GM23248 (cell line): ENCODE measurements at places on chromosomes 1 and 21.

DNA sequence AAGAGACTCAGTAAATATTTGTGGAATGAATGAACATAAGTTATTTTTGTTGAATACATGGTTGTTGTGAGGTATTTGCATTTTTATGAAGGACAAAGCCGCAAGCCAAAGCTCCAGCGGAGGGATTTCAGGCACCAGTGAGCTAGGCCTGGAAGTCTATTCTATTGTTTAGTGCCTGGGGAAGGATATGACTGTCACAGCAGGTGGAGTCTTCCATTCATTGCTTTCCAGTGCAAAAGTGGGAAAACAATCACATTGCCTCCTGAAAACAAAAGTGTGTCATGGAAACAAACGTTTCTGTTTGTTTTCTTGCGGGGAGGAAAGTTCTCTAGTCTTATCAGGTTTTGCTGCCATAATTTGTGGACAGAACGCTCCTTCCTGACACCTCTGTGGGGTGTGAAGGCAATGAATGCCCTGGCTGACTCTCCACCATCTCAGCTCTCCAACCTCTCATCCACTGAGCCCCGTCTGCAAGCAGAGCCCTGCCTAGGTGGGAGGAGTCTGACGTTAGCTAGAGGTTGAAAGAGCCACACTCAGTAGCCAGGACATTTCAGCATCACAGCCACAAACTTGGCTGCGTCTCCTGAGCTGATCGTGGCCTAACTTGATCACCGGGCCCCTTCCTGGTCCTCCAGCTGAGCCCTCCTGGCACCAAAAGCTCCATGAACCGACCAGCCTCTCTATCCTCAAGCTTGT, 739.1 kb downstream of the MATN1 start:
- H3K4me1 ChIP-seq: no peaks in the 10 kb centered on the region
- H3K36me3 ChIP-seq: no peaks in the 10 kb centered on the region
- no peak overlapping the region for H3K4me3 ChIP-seq
- no peak for DNase-seq

GRCh38 chr1:19688041-19688842, 23.6 kb downstream of the HTR6 start:
- H3K27ac ChIP-seq: no peak overlapping the region
- H3K36me3 ChIP-seq: no peaks in the 10 kb centered on the region
- DNase-seq: no peak
- H3K4me1 ChIP-seq: no peaks in the 10 kb centered on the region

GRCh38 chr1:100217834-100218233, 31.8 kb downstream of the DBT start:
- H3K4me1 ChIP-seq: no peaks in the 10 kb centered on the region
- H3K4me3 ChIP-seq: no peak overlapping the region
- DNase-seq: no peak
- peaks cover 30% of the 10 kb centered on the region for H3K36me3 ChIP-seq

- H3K4me1 ChIP-seq: no peaks in the 10 kb centered on the region
- H3K4me3 ChIP-seq: no peak overlapping the region
- H3K36me3 ChIP-seq: 0 out of 2 replicates have a peak, but pooled peaks cover 6% of the 10 kb centered on the region
Measured at GRCh38 chr1:43885279-43885801, 48.3 kb upstream of the ARTN start.

- peaks cover 24% of the 10 kb centered on the region for H3K4me1 ChIP-seq
- H3K27ac ChIP-seq: peak overlapping the region; percentile 65; the same call in 1 of the 2 replicates
- H3K27me3 ChIP-seq: no peaks in the 10 kb centered on the region
- no peaks in the 10 kb centered on the region for H3K36me3 ChIP-seq
- peak overlapping the region; percentile 84 for H3K4me3 ChIP-seq
- no peak for DNase-seq
Measured at GRCh38 chr1:164562061-164562460, 3.1 kb downstream of the PBX1 start.

- no peaks in the 10 kb centered on the region for H3K4me1 ChIP-seq
- H3K27me3 ChIP-seq: no peaks in the 10 kb centered on the region
- H3K4me3 ChIP-seq: no peak overlapping the region
- no peak for DNase-seq
Measured at GRCh38 chr1:85188530-85188929, 12.3 kb downstream of the SYDE2 start.

GRCh38 chr1:78304761-78305160, 186.0 kb upstream of the PTGFR start:
- no peaks in the 10 kb centered on the region for H3K27me3 ChIP-seq
- H3K4me1 ChIP-seq: peaks cover 18% of the 10 kb centered on the region
- DNase-seq: no peak

DNA sequence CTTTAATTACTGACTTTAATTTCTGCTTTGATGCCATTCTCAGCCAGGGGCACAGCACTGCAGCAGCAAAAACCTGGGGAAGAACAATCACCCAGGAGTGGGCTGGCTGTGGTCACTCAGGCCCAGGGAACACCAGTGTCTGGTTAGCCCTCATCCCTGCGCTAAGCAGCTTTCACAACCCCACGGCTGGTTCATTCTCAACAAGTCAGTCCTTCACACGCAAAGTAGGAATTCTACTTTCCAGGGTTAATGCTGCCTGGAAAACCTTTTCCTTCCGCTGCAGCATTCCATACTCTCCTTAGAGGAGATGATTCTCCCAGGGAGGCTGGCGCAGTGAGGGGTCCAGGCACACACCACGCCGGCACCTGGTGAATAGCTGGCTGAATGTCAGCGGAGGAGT, 24.3 kb upstream of the KCNE1 start:
- no peak overlapping the region for H3K27ac ChIP-seq
- DNase-seq: no peak
- no peaks in the 10 kb centered on the region for H3K27me3 ChIP-seq
- H3K4me3 ChIP-seq: no peak overlapping the region
- H3K4me1 ChIP-seq: peaks cover 33% of the 10 kb centered on the region

- no peaks in the 10 kb centered on the region for H3K36me3 ChIP-seq
- no peak overlapping the region for H3K27ac ChIP-seq
- no peaks in the 10 kb centered on the region for H3K27me3 ChIP-seq
Measured at GRCh38 chr1:192131914-192132313, 26.3 kb upstream of the RGS18 start.

DNA sequence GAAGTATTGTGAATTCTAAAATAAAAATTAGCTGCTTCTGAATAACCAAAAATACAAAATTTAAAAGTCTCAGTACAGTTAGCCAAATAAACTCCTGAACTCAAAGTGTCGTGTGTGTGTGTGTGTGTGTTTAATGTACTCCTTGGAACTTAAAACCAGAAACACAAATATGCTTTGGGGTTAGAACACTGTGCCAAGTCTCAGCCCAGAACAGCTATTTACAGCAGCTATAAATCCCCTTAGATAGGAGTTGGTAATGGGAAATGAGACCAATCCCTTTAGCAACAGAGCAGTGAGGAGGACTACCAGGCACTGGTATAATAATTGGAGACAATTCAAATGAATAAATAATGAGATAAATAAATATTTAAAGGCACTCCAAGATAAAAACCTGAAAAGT, 83.1 kb downstream of the PATJ start:
- no peak for DNase-seq
- H3K4me1 ChIP-seq: no peaks in the 10 kb centered on the region
- H3K4me3 ChIP-seq: no peak overlapping the region
- no peaks in the 10 kb centered on the region for H3K27me3 ChIP-seq
- H3K36me3 ChIP-seq: no peaks in the 10 kb centered on the region

- no peak overlapping the region for H3K4me3 ChIP-seq
Measured at GRCh38 chr1:176919386-176920378, 244.8 kb downstream of the ASTN1 start.

- no peaks in the 10 kb centered on the region for H3K36me3 ChIP-seq
- no peaks in the 10 kb centered on the region for H3K27me3 ChIP-seq
Measured at GRCh38 chr1:52240592-52241210, 98.8 kb downstream of the ZFYVE9 start.

DNA sequence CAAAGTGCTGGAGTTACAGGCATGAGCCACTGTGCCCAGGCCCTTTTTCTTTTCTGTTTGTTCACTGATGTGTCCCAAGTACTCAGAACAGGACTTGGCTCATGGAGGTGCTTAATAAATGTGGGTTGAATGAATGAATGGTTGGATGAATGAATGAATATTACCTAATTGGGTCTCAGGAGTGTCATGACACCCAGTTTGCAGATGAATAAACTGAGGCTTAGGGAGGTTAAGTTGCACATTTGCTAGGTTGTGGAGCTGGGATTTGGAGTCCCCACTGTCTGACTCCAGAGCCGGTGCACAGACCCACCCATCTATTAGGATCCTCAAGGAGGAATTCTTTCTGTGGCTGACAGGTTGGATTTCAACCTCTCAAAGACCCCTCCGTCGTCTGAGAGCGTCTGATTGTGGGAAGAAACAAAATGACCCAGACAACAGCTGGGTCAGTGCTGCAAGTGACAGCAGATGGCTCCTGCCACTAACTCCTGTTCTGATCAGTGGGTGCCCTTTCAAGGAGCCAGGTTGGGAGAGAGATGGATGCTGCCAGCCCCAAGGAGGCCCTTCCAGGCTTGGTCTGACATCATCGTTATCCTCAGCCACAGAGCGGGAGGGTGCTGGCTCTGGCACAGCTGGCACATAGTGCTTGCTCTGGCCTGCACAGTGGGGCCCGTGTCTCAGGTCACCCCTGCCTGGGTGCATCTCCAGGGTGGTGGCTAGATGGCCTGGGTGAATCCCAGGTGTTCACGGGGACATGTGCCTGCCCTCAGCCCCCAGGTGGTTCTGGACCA, 24.2 kb downstream of the ARHGEF10L start:
- peaks cover 41% of the 10 kb centered on the region for H3K4me1 ChIP-seq
- H3K27ac ChIP-seq: no peak overlapping the region
- H3K27me3 ChIP-seq: no peaks in the 10 kb centered on the region
- no peak overlapping the region for H3K4me3 ChIP-seq

DNA sequence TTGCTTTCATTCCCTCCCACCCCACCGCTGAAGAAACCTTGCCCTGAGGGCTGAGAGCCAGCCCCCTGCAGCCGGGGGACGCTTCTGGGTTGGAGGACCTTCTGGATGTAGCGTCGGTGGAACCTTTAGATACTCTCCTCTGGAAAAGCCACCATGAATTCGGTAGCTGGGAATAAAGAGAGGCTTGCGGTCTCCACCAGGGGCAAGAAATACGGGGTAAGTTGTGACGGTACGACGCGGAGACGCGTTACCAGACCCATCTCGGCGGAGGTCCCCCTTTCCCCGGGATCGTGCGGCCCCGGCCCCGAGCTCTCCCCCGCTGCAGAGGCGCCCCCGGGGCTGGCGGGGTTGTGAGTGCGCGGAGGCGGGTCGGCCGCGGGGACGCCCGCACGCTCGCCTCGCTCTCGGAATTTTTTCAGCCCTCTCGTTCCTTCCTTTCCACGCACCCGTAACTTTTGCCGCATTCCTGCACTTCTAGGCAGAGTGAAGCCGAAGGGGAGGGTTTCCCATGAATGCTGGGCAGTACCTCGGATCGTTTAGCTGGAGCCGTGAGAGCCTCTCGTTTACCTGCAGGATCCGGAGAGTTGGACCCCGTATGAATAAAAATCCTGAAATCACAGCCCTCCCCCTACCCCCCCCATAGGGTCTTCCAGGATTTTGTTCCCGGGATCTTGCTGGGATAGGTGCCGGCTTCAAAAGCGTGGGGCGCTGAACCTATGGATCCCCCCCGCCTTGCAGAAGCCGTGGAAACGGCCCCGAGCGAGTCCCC, 671 bp downstream of the KIF26B start:
- no peaks in the 10 kb centered on the region for H3K4me1 ChIP-seq
- H3K27me3 ChIP-seq: no peaks in the 10 kb centered on the region
- H3K36me3 ChIP-seq: no peaks in the 10 kb centered on the region
- peak overlapping the region; percentile 35; the same call in 1 of the 2 replicates for H3K27ac ChIP-seq

- peaks cover 15% of the 10 kb centered on the region; the same call in 1 of the 2 replicates for H3K27me3 ChIP-seq
- peak; percentile 53 for DNase-seq
Measured at GRCh38 chr1:7680207-7680954, 90.7 kb upstream of the VAMP3 start.

DNA sequence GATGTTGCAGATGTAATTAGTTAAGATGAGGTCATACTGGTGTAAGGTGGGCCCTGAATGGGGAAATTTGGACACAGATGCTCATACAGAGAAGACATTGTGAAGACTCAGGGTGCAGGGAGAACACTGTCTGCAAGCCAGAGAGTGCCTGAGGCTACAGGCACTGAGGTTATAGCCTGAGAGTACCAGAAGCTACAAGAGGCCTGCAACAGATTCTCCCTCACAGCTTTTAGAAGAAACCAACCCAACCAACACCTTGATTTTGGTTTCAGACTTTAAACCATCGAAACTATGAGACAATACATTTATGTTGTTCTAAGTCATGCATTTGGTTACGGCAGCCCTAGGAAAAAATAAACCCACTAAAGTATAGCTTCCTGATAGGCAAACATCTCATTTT, 321.7 kb upstream of the USP25 start:
- no peak overlapping the region for H3K4me3 ChIP-seq
- DNase-seq: no peak
- H3K4me1 ChIP-seq: no peaks in the 10 kb centered on the region
- H3K36me3 ChIP-seq: no peaks in the 10 kb centered on the region
- no peaks in the 10 kb centered on the region for H3K27me3 ChIP-seq

- no peaks in the 10 kb centered on the region for H3K4me1 ChIP-seq
- no peaks in the 10 kb centered on the region for H3K27me3 ChIP-seq
- no peaks in the 10 kb centered on the region for H3K36me3 ChIP-seq
- no peak for DNase-seq
Measured at GRCh38 chr1:211647711-211648121, 27.7 kb downstream of the NEK2 start.

DNA sequence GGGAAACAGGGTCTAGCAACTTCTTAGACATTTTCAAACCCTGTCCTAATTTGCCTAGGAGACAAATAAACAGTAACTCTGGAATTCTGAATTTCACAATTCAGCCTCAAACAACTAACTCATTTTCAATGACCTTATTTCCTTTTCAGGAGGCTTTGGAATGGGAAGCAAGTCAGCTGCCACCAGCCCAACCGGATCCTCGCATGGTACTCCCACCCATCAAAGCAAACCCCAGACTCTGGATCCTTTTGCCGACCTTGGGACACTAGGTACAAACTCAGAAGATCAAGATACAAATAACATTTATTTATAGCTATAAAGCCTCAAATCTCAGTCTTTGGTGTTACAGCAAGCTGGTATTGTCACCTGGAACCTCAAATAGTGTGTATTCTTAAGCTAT, 18.9 kb upstream of the LEPR start:
- no peaks in the 10 kb centered on the region for H3K36me3 ChIP-seq
- no peak overlapping the region for H3K4me3 ChIP-seq
- no peaks in the 10 kb centered on the region for H3K27me3 ChIP-seq
- no peaks in the 10 kb centered on the region for H3K4me1 ChIP-seq
- no peak overlapping the region for H3K27ac ChIP-seq

DNA sequence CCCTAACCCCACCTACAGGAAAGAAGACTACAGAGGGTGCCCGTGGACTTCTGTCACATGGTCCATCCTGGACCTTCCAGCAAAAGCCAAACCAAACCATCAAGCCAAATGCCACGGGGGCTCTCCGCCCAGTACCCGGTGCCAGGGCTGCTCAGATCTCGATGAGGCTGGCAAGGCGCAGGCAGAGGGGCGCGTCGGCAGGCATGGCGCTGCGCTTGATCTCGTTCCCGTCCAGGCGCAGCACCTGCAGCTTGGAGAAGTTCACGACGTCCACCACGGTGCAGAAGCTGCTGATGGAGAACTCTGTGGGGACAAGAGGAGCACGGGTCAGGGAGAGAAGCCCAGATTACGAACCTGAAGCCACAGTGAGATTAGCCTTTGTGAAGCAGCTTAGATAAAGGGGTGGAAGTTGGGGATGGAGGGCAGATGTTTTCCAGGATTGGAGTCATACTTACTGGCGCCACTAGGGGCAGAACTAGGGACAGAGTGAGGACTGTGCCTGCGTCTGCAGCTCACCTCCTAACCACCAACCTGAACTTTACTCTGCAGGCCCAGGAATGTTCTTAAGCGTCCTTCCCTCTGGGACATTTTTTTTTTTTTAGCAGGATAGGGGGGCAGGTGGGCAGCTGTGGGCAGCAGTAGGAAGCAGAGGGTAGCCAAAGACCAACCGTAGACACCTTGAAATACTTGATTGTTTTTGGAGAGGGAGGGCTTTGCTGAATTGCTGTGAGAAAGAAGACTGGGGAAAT, 8.6 kb downstream of the FMOD start:
- H3K27ac ChIP-seq: no peak overlapping the region
- DNase-seq: peak; percentile 61
- no peak overlapping the region for H3K4me3 ChIP-seq
- no peaks in the 10 kb centered on the region for H3K36me3 ChIP-seq
- no peaks in the 10 kb centered on the region; the same call in 1 of the 2 replicates for H3K27me3 ChIP-seq
